ENCODE measurements at places on chromosomes 6 and 20. TPM values are rescaled to one million over a fixed set of nuclear protein-coding genes. Genes with fewer than 3 reads are reported as not detected.

DNA sequence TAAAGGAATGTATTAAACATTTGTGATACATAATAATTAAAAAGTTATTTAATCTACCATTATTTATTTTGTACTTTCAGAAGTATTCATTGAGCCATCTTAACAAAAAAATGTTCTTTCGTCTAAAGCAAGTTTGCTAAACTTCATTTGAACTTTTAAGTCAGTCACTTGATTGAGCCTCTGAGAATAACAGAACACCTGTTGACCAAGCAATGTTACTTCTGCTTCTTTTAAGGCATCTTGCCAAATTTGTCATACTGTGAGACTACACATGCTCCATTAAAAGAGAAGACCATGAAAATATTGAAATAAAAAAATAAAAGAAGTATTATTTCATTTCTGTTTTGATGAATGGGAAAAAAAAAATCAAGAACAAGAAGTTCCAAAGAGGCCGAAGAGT is 141.8 kb upstream of the BMP5 start:
- no peak overlapping the region for H3K27ac ChIP-seq
- no peak for DNase-seq
- H3K4me3 ChIP-seq: no peak overlapping the region
- H3K36me3 ChIP-seq: no peaks in the 10 kb centered on the region
- no peaks in the 10 kb centered on the region for H3K27me3 ChIP-seq
- H3K4me1 ChIP-seq: no peaks in the 10 kb centered on the region

- H3K4me1 ChIP-seq: no peaks in the 10 kb centered on the region
- no peaks in the 10 kb centered on the region for H3K36me3 ChIP-seq
- DNase-seq: no peak
- no peak overlapping the region for H3K4me3 ChIP-seq
- no peak overlapping the region for H3K27ac ChIP-seq
Observed at GRCh38 chr6:21816231-21816630, 222.7 kb downstream of the SOX4 start.

GRCh38 chr20:45300961-45301360 is 5.7 kb upstream of the RBPJL start:
- no peaks in the 10 kb centered on the region for H3K36me3 ChIP-seq
- H3K27me3 ChIP-seq: peaks cover 8% of the 10 kb centered on the region
- peak; percentile 49 for DNase-seq
- H3K4me1 ChIP-seq: peaks cover 44% of the 10 kb centered on the region

DNA sequence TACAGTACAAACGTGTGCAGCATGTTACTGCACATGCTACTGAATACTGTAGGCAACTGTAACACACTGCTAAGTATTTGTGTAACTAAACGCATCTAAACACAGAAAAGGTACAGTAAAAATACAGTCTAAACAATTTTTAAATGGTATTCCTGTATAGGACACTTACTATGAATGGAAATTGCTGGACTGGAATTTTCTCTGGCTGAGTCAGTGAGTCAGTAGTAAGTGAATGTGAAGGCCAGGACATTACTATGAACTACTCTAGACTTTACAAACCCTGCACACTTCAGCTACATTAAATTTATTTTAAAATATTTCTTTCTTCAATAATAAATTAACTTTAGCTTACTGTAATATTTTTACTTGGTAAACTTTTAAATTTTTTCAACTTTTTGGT is 225.0 kb upstream of the TENT5A start:
- H3K4me3 ChIP-seq: no peak overlapping the region
- no peak overlapping the region for H3K27ac ChIP-seq
- H3K4me1 ChIP-seq: no peaks in the 10 kb centered on the region
- H3K27me3 ChIP-seq: no peaks in the 10 kb centered on the region
- no peaks in the 10 kb centered on the region for H3K36me3 ChIP-seq
- no peak for DNase-seq

DNA sequence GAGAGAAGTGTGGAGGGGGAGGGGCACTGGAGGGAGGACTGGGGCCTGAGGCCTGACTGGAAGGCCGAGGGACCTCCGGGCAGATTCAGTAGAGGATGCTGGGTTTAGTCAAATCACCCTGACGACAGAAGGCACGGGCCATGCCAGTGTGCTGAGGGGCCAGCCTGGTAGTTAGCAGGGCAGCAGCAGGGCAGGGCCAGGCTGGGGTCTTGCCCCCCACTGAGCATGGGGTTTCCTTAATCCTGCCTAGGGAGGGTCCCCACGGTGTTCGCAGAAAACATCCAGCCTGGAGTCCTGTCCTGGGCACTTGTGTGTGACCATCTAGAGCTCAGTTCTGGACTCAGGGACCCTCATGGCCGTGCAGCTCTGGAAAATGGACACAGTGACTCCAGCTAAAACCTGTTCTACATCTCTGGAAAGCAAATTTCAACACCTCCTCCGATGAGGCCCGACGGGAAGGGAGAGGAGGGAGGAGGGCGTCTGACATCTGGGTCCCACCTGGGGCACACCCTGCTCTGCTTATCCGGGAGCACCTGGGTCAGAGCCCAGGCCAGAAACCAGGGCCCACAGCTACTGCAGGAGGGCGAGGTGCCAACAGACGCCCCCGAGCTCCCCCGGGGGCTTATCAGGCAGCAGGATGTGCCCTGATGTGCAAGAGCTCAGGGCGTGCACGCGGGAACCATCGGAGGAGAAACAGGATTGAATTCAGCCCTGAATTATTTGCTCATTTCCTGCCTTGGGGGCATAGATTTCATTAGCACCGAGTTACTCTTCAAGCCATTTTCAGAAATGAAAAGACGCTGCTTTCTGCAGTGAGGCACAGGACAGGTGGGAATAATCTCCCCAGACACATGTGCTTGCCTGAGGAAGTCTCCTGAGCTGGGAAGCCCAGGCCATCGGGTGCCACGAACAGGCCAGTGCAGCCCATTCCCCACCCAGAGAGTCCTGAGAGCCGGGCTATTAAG is 78.0 kb upstream of the MPC1 start:
- DNase-seq: no peak
- no peaks in the 10 kb centered on the region for H3K36me3 ChIP-seq
- H3K4me3 ChIP-seq: no peak overlapping the region
- H3K27ac ChIP-seq: no peak overlapping the region
- H3K4me1 ChIP-seq: no peaks in the 10 kb centered on the region

DNA sequence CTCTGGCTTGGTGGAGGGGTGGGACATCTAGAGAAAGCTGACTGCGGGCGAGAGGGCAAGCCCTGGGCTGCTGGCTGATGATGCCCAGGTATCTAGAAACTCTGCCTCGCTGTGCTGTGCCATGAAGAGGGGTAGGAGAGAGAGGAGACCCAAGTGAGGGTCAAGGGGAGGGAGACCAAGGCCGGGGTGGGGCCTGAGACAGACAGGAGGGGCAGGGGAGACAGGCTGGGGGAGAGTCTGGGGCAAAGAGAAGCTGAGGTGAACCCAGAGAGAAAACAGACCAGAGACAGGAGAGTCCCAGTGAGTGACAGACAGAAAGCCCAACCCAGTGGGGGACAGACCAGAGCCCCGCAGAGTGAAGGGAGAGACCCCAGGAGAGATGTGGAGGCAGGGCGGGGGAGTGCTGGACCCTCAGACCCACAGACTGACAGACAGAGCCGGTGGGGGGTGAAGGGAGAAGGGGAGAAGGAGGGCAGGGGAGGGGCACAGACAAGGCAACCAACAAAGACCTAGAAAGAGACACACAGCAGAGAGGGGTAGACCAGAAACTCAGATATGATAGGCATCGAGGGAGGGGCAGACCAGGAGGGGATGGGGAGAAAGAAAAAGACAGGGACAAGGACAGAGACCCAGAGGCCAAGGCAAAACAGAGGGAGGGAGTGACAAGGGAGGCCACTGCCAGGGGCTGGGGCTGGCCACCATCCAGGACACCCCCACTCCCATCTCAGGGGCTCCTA is 5.9 kb downstream of the TEAD3 start:
- no peak overlapping the region for H3K4me3 ChIP-seq
- peaks cover 16% of the 10 kb centered on the region for H3K4me1 ChIP-seq
- no peak overlapping the region for H3K27ac ChIP-seq
- peaks cover 8% of the 10 kb centered on the region for H3K27me3 ChIP-seq
- no peaks in the 10 kb centered on the region for H3K36me3 ChIP-seq

GRCh38 chr20:35791097-35791496 is 19.3 kb downstream of the PHF20 start:
- H3K27me3 ChIP-seq: no peaks in the 10 kb centered on the region
- no peak overlapping the region for H3K4me3 ChIP-seq
- peaks cover 9% of the 10 kb centered on the region for H3K36me3 ChIP-seq
- H3K27ac ChIP-seq: no peak overlapping the region
- DNase-seq: no peak
- peaks cover 6% of the 10 kb centered on the region for H3K4me1 ChIP-seq

- peaks cover 1% of the 10 kb centered on the region for H3K27me3 ChIP-seq
- H3K4me3 ChIP-seq: no peak overlapping the region
- H3K36me3 ChIP-seq: no peaks in the 10 kb centered on the region
- DNase-seq: no peak
- no peak overlapping the region for H3K27ac ChIP-seq
Observed at GRCh38 chr6:52595796-52596130, 18.9 kb upstream of the TRAM2 start.

DNA sequence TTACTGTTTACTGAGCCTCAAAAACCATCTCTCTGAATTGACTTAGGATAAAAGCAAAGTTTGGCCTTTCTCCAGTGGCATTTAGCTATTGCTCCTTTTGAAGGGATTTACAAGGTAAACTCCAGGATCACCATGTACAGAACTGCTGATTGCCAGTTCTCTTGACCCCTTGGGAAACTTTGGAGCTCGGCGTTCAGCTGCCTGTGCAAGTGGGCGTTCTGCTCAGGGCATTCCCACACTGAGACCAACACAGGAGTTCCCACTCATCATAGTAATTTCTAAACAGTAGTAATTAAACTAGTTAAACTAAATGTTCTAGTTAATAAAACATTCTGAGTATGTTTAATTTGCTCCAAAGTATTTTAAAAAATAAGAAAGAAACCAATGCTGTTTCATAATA is 14.9 kb downstream of the KCNQ5 start:
- H3K4me3 ChIP-seq: no peak overlapping the region
- H3K4me1 ChIP-seq: no peaks in the 10 kb centered on the region
- no peaks in the 10 kb centered on the region for H3K36me3 ChIP-seq
- H3K27ac ChIP-seq: no peak overlapping the region
- H3K27me3 ChIP-seq: no peaks in the 10 kb centered on the region
- no peak for DNase-seq

DNA sequence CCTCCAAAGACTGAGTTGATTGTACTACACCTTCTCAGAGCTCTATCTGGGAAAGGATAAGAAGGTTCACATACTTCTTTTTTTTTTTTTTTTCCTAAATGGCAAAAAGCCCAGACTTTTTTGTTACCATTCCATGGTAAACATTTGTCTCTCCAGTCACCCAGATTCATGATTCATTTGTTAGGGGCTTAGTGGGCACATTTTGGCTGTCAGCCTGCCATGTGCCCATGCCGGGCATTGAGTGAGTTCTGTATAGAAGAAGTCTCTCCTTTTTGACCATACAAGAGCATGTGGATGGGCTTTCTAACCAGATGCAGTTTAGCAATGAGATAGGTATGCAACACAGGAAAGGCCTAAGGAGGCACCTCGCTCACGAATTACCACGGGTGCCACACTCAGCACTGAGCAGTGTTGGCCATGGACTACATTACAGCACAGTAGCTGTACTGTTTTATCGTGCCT is 447.5 kb upstream of the HSF2 start:
- no peak overlapping the region for H3K27ac ChIP-seq
- H3K36me3 ChIP-seq: no peaks in the 10 kb centered on the region
- H3K27me3 ChIP-seq: no peaks in the 10 kb centered on the region
- no peak overlapping the region for H3K4me3 ChIP-seq
- no peaks in the 10 kb centered on the region for H3K4me1 ChIP-seq

- H3K4me3 ChIP-seq: no peak overlapping the region
- H3K4me1 ChIP-seq: peaks cover 12% of the 10 kb centered on the region
- DNase-seq: no peak
- H3K27ac ChIP-seq: no peak overlapping the region
- no peaks in the 10 kb centered on the region for H3K27me3 ChIP-seq
Observed at GRCh38 chr20:32501709-32502108, 83.4 kb downstream of the NOL4L start.

DNA sequence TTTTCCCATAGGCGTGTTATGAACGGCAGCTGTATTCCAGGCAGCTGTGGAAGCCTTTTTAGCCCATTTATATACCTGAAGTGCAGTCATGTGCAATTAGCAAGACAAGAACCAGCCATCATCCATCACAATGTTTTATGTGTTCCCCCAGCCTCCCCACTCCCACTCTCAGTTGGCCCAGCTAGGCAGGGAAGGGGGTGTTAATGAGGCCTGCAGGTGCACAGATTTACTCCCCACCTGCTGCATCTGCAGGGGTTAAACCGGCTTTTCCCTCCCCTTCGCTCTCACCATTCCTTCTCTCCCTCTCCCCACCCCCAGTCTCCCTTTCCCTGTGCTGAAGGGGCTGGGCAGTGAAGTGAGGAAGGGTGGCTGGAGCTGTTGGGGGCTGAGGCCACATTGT is 149.8 kb upstream of the AKAP12 start:
- no peak overlapping the region for H3K4me3 ChIP-seq
- peaks cover 28% of the 10 kb centered on the region for H3K4me1 ChIP-seq
- peaks cover 41% of the 10 kb centered on the region for H3K36me3 ChIP-seq

DNA sequence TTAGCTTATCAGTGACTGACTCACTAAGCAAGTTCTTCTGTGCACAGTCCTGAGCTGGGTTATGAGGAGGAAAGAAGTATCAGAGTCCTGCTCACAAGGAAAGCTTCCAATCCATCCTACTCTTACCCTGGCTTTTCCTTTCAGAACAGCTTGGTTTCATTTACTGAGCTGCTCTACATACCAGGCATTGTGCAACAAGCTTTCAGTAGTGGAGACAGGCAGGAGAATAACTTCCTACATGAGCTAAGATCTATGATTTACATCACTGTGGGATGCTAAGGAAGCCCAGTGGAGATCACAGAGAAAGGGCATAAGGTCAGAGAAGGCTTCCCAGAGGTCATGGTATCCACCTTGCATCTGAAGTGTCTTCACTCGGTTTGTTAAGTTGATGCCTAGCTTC is 144.5 kb downstream of the MAP3K7 start:
- peaks cover 17% of the 10 kb centered on the region for H3K36me3 ChIP-seq
- H3K27ac ChIP-seq: no peak overlapping the region
- H3K4me3 ChIP-seq: no peak overlapping the region
- no peak for DNase-seq
- H3K4me1 ChIP-seq: peaks cover 26% of the 10 kb centered on the region
- H3K27me3 ChIP-seq: no peaks in the 10 kb centered on the region

- no peak overlapping the region for H3K4me3 ChIP-seq
- no peak for DNase-seq
- peaks cover 15% of the 10 kb centered on the region for H3K4me1 ChIP-seq
- no peak overlapping the region for H3K27ac ChIP-seq
- H3K36me3 ChIP-seq: no peaks in the 10 kb centered on the region
Observed at GRCh38 chr6:56949265-56949664, 5.6 kb upstream of the BEND6 start.

GRCh38 chr20:63703976-63704748 is 3.6 kb downstream of the ARFRP1 start:
- DNase-seq: no peak
- peaks cover 29% of the 10 kb centered on the region for H3K36me3 ChIP-seq
- no peaks in the 10 kb centered on the region for H3K27me3 ChIP-seq
- no peak overlapping the region for H3K27ac ChIP-seq

The TCF15 gene
- total RNA-seq: not detected

The F13A1 gene
- not detected for total RNA-seq

The PRL gene
- not detected for total RNA-seq

The BCAS1 gene
- not detected for total RNA-seq

The ADGRF5 gene
- total RNA-seq: not detected

The HCRTR2 gene
- total RNA-seq: not detected

The IL20RA gene
- total RNA-seq: not detected

The OVOL2 gene
- total RNA-seq: not detected

The EPB41L2 gene
- total RNA-seq: 25.6 TPM
